ENCODE measurements at places on chromosomes 2 and 18.

- no peak for DNase-seq
Measured at GRCh38 chr2:168825126-168825525, 22.7 kb downstream of the NOSTRIN start.

- no peak for DNase-seq
Measured at GRCh38 chr2:69099541-69099940, 86.6 kb downstream of the ANTXR1 start.

DNA sequence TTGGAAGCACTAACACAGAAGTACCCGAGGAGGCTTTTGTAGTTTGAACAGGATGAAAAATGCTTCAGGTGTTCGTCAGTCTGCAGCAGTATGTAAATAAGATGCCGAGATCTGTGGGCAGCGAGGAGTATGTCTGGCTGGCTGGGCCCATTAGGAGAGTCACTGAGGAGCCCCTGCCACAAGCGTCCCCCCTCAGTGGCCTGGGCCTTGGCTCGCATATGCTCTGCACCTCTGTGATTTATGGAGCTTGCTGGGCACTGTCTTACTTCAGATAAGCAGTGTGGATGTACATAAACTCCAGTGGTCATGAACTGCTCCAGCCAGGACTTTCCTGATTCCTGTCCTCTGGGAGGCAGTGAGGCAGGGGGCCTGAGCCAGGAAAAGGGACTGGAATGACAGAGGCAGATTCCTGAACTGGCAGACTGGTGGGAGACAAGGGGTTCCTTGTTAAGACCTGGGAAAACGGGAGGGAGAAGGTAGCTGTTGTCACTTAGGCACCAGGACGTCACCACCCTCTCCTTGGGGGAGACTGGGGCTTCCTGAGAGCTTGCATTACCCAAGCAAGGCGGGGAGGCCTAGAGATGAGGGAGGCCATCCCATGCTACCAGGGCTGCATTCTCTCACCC is 46.0 kb downstream of the CELF4 start:
- DNase-seq: no peak

GRCh38 chr2:152402780-152403759 is 68.1 kb downstream of the FMNL2 start:
- DNase-seq: no peak

- no peak for DNase-seq
Measured at GRCh38 chr2:74515271-74515980, 1.2 kb downstream of the TLX2 start.

DNA sequence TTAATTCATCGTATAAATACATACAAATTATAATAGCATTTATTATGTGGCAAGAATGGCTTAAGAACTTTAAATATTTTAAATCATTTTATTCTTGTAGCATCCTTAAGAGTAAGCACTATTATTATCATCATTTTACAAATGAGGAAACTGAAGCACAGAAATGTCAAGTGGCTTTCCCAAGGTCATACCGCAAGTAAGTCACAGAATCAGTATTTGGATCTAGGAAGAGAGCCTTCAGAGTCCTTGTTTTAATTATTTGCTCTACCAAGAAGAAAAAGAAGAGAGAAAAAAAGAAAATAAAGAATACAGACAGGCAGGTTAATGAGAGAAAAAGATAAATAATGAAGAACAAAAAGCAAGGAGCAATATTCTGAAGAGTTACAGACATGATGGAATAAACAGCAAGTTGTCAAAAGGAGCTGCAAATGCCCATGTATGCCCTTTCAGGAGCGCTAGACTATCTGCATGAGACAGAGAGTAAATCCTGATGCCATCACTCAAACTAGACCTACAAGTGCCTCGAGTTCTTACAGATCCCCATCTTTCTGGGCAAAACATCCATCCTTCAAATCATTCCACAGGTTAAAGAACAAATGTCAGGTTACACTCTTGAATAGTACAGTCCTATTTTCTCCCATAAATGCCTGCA is 57.8 kb upstream of the ETAA1 start:
- DNase-seq: no peak

GRCh38 chr2:231642631-231643494 is 50.2 kb downstream of the TEX44 start:
- DNase-seq: peak; percentile 75

- DNase-seq: no peak
Measured at GRCh38 chr2:83176539-83176938, 1282.5 kb downstream of the SUCLG1 start.

DNA sequence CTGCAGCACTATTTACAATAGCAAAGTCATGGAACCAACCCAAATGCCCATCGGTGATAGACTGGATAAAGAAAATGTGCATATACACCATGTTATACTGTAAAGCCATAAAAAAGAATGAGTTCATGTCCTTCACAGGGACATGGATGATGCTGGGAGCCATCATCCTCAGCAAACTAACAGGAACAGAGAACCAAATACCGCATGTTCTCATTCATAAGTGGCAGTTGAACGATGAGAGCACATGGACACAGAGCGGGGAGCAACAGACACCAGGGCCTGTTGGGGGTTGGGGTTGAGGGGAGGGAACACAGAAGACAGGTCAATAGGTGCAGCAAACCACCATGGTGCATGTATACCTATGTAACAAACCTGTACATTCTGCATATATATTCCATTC is 33.5 kb downstream of the HNMT start:
- no peak for DNase-seq

- DNase-seq: no peak
Measured at GRCh38 chr2:230048010-230048671, 20.6 kb downstream of the SLC16A14 start.

DNA sequence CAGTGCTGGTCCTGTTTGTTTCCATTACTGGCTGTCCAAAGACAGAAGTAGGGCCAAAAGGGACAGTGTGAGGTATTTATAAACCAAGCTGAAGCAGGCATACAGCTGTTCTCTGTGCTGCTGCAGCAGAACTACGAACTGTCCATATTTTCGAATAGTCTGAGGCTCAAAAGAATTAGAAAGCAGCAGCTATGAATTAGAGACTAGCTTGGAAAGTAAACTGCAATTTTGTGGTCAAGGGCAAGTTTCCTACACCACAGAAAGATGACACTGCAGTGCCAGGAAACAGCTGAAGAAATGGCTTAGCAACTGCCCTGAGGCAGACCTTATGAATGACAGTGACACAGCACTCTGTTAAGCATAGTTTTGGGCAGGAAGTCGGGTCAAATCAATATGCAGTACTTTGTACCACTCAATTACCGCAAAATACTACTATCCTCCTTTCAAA is 125.3 kb downstream of the TMEM131 start:
- DNase-seq: peak; percentile 48

- DNase-seq: no peak
Measured at GRCh38 chr18:77250501-77250925, 865 bp downstream of the GALR1 start.

DNA sequence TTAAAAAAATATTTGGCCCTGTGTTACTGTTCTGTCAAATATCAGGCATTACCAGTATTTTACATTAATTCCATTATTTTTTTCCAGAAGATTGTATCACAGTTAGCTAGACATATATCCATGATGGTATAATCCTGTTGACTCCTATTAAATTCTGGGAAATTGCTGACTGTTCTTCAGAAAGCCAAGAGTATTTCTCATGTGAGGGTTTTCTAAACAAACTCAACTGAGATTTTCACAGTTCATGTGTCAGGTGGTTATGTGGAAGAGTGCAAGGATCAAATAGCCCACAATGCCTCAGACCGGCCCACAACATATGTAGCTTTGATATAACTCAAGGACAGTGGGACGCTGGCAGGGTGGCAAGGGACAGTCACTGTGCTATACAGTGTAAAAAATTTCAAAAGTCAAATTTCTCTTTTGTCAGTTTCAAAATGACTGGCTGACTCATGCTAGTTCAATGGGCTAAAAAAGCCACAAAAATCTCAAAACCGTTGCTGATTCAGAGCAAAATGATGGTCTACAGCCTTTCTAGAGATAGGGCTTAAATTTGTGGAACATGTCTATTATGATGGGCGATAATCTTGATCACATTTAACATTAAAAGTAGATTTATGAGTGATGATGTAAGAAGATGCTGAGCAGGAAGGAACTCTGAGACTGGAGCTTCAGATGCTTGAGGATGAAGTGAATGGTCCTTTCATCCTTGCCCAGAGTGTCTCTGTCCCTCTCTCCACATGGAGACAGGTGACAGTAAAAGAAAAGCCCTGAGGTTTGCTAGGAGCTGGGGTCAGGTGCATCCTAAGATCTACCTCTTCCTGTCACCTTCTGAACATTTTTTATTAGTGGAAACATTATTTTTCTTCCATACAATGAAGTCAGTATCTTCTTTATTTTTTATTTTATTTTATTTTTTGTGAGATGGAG is 175.8 kb upstream of the PIEZO2 start:
- DNase-seq: no peak

DNA sequence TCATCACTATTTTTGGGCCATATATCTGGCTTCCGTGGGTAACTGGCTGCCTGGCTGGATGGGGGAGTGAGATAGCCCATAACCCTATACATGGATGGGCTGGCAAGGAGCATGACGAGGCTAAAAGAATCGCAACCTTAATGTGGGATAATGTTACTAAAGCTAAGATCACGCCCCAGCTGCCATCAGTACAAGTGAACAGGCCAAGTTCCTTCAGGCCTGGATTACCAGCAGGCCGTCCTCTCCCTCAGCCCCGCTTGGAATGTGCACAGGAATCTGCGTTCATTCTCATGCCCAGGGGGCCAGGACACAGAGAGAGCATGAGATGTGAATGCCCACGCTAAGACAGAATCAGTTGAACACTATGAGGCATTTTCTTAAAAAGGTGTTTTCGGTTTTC is 34.7 kb downstream of the RMC1 start:
- DNase-seq: no peak

GRCh38 chr2:195819276-195819675 is 162.2 kb downstream of the SLC39A10 start:
- DNase-seq: no peak

- DNase-seq: no peak
Measured at GRCh38 chr18:57148263-57148662, 1.4 kb downstream of the BOD1L2 start.

DNA sequence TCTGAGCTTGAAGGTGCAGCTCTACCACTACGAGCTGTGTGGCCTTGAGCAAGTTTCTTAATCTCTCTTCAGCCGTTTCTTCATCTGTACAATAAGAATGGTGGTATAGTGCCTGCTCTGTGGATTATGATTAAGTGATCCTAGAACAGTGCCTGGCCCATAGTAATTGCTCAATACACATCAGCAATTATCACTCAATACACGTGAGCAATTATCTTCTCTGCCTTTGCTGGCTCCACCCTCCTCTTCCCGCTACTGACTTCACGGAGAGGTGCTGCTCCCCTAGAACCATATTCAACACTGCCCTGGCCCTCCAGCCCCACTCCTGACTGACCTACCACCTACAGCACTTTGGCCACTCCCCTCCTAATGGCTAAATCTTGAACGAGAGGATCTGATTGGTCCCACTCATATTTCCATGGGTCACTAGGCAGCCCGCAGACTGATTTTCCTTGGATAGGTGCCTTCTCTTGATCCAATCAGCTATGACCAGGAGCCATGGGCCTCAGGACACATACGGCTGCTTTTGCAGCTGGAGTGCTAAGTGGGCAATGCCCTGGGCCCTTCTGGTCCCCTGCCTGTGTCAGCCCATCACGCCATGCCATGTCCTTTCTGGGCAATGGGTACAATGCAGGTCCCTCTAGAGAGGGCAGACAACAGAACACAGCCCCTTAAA is 77.5 kb downstream of the STPG4 start:
- no peak for DNase-seq

DNA sequence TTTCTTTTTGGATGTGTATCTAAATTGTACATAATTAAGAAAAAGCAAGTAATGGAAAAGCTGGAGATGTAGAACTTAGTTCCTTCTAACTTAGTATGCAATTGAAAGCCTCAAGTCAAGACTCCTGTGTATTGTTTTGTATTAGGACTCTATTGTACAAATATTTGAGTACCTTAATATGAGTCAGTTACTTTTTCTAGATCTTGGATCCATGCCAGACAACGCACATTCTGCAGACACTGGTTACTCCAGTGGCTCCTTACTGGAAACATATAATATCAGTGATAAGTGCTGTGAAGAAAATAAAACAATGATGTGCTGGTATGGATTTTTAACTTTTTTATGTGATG is 1.5 kb downstream of the SLC39A10 start:
- peak; percentile 65 for DNase-seq

GRCh38 chr2:140392824-140393223 is 1612.6 kb upstream of the NXPH2 start:
- DNase-seq: no peak

- DNase-seq: peak; percentile 53
Measured at GRCh38 chr2:88671786-88672427, 19.6 kb upstream of the RPIA start.

GRCh38 chr2:192645811-192646598 is 451.3 kb upstream of the TMEFF2 start:
- DNase-seq: no peak

- no peak for DNase-seq
Measured at GRCh38 chr2:168165397-168165796, 82.0 kb downstream of the STK39 start.

DNA sequence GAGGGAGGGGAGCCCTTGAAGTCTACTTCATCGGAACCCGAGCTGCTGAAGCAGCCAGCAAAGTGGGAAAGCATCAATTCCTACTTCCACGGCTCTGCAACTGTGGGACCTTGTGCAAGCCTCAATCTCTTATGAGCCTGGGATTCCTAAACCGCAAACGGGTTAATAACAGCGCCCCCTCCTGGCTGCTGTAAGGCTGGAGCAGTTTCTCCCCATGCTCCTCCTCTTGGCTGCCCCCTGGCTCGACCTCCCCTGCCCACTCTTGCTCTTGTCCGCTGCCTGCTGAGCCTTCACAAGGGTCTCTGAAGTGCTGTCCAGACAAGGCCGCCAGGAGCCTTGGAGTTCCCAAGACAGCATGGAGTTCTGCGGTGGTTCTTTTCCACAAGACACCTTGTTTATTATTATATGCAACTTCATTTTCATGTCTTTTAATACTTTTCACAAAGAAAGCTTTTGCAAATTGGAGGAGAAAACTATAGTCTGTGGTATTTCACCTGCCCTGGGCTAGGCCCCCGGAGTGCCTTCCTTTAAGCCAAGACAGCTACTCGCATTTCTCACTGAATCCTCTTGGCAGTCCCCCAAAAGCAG is 157.2 kb downstream of the DDX1 start:
- DNase-seq: no peak

GRCh38 chr2:230885463-230886130 is 20.9 kb downstream of the ITM2C start:
- DNase-seq: no peak

DNA sequence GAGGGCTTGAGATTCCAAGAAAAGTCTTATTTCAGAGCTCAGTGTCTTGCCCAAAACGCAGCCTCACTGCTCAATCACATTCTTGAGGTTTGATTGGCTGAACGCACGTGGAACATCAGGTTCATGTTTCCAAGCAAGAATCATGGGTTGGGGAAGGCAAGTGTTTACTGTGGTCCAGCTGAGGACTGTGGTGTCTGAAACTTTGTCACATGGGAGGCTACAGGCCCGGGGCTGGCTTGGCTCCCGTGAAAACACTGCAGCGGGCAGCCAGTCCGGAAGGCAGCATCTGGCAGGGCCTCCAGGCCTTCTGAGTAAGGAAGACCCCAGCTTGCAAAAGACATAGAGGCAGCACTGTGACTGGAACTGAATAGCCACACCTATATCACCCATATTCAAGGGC is 84.7 kb downstream of the POLR1A start:
- no peak for DNase-seq
